ENCODE measurements at places on chromosomes 13 and 19.

GRCh38 chr13:111882351-111882750, 184.6 kb upstream of the SOX1 start:
- no peak for DNase-seq

GRCh38 chr13:51747438-51748434, 56.2 kb downstream of the DHRS12 start:
- DNase-seq = no peak

- DNase-seq = no peak
Observed at GRCh38 chr19:57321116-57321515, 844 bp downstream of the ZNF543 start.

GRCh38 chr13:31982540-31982939, 49.0 kb upstream of the FRY start:
- DNase-seq = peak; percentile 68

- DNase-seq = no peak
Observed at GRCh38 chr19:1736280-1736679, 17.0 kb upstream of the ONECUT3 start.

DNA sequence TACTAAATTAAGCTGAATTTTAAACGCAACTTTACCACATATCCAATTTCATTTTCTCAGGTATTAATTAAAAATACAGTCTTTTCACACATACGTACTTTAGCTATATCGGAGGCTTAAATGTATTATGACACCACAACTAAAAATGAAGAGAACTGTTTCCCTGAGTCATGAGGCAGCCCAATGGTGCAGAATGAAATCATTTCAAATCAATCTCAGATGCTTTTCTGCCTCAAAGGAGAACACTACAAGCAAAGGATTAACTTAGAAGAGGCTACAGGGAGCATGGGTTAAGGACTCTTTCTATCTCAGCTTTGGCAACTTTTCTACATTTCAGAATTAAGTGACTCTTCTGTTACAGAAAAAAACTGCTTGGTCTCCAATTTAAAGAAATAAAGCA, 516.3 kb upstream of the HTR2A start:
- peak; percentile 59 for DNase-seq

DNA sequence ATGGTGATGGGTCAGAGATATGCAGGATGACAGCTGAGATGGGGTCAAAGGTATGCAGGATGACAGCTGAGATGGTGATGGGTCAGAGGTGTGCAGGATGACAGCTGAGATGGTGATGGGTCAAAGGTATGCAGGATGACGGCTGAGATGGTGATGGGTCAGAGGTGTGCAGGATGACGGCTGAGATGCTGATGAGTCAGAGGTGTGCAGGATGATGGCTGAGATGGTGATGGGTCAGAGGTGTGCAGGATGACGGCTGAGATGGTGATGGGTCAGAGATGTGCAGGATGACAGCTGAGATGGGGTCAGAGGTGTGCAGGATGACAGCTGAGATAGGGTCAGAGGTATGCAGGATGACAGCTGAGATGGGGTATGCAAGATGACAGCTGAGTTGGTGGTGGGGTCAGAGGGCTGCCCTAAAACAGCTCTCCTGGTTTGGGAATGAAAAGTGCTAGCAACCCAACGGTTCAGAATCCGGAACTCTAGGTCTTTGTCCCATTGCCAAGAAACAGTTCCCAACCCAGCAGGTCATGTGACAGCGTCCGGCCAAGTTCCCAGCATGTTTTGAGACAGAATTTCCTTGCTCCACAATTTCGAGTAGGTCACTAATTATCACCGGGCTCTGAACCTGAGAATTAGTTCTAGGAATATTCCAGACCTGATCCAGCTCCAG, 3.2 kb downstream of the SELENOW start:
- DNase-seq = no peak

- no peak for DNase-seq
Observed at GRCh38 chr19:57633832-57634131, 814 bp downstream of the ZNF211 start.

Data from fibroblast of skin of left quadriceps (primary cell).